ENCODE measurements at places on chromosomes 3 and 15.

GRCh38 chr3:184361932-184362667, 590 bp downstream of the POLR2H start:
- peak; percentile 28 for DNase-seq

GRCh38 chr3:18558507-18558906, 133.4 kb upstream of the SATB1 start:
- DNase-seq, result no peak

DNA sequence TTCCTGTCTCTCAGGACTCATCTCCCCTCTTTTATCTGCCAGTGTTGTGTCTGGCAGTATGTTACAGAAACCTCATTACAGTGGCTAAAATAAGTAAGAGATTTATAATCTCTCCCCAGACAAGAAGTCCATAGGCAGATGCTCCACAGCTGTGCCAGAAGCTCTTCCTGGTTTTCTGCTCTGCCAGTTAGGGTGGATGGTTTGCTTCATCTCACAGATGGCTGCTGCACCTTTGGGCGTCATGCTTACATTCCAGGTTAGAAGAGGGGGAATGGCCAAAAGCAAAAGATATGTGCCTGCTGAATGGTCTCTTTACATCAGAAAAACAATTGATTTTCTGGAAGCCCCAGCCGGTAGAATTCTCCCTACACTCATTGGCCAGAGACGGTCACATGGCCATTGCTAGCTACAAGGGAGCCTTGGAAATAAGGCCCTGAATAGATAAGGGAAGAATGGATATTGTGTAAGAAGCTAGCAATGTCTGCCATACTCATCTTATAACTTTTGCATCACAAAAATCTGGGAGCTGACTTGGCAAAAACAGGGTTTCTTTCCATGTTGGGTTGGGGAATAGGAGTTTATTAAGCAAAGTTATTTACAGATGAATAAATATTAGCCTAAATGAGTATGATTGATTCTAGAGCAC, 91.1 kb downstream of the PDCD6IP start:
- no peak for DNase-seq

DNA sequence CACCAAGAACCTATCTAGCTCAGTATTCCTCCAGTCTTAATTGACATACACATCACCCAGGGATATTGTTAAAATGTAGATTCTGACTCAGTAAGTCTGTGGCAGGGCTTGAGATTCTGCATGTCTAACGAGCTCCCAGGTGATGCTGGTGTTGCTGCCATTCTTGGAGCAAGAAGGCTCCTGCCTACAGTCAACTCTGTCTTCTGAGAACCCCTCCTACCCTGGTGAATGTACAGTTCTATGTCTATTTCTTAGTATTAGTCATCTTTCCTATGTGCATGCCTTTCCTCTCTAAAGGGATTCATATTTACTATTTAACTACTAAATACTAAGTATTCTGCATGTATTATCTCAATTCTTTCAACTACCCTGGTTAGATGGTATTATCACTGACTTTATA, 268.7 kb downstream of the EDEM1 start:
- no peak for DNase-seq

- DNase-seq, result no peak
These were observed 136.2 kb downstream of the ITPR1 start for GRCh38 chr3:4629095-4630007.

DNA sequence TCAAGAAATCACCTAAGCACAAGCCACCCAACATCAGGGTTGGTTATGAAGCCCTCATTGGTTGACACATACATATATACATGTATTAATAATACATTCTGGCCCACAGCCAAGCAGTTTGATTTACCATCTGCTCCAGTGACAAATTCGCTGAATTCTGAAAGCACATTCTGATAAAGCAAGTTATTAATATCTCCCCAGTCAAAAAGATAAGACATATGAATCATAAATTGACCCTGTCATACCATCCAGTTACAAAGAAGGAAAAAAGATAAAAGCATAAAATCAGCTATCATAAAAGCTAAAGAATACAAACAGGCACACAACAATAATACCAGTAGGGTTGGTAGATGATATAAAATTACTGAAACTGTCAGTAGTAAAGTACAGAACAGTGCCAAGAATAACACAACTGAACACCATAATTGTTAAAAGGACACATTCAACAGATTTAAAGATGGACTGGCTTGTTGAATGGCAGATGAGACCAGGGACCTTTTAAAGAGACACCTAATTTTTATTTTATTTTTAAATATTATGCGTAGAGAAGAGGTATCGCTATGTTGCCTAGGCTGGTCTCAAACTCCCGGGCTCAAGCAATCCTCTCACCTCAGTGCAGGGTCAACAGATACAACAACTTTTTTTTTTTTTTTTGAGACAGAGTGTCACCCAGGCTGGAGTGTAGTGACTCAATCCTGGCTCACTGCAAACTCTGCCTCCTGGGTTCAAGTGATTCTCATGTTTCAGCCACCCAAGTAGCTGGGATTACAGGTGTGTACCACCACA, 7.7 kb downstream of the SNX4 start:
- no peak for DNase-seq

GRCh38 chr15:69992348-69992747, 105.4 kb downstream of the TLE3 start:
- DNase-seq, result no peak

DNA sequence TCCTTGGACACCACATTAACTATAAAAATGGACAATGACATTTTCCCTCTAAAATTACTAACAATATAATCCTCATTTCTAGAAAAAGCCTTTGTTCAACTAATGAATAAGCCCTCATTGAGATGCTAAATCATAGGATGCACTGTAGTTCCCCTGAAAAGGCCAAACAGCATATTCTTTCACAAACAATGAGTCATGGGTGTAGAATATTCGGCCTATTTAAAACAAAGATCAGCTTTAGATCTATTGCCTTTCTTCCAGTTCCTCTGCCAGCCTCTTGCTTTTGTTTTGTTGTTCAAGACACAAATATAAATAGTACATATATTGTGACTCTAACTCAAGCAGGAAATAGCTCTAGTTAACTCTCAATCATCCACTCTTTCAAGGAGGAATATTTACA, 82.5 kb downstream of the ADAM10 start:
- no peak for DNase-seq

DNA sequence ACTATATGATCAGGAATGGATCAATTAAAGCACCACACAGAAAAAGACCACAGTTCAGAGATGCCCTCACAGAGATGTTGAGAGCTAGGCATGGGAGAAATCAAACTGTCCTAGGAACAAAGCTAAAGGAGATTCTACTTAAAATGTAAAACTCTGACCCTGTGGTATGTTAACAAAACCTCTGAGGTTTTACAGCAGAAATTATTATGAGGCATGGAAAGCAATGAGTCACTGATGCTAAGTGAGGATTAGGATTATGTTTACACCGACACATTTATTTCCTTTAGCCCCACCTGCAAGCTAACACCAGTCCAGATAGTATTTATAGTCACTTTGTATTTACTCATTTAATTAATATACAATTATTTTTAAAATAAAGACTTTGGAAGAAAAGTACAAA, 1242.2 kb downstream of the OTOL1 start:
- DNase-seq, result no peak

- no peak for DNase-seq
These were observed 20.4 kb downstream of the RARRES1 start for GRCh38 chr3:158711886-158712285.

DNA sequence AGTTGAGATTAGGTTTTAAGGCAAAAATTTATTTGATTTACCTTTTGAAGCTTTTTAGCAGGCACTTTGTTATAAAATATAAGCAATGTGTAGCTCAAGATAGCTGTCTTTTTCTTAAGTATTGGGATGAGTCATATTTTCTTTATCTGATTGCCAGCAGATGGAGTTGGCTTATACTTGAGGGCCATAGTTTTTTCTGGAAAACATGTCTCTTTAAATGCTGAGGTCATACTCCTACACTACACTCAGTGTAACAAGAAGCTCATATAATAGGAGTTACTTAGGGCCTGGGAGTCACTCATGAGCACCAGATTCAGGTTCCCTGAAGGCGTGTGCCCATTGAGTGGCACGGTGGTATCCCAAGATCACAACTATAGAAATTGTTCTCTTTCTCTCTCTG, 579.8 kb downstream of the EDEM1 start:
- no peak for DNase-seq

- no peak for DNase-seq
These were observed 8.3 kb downstream of the TADA3 start for GRCh38 chr3:9783954-9784353.

GRCh38 chr3:96863129-96863740, 48.8 kb downstream of the EPHA6 start:
- DNase-seq, result no peak

DNA sequence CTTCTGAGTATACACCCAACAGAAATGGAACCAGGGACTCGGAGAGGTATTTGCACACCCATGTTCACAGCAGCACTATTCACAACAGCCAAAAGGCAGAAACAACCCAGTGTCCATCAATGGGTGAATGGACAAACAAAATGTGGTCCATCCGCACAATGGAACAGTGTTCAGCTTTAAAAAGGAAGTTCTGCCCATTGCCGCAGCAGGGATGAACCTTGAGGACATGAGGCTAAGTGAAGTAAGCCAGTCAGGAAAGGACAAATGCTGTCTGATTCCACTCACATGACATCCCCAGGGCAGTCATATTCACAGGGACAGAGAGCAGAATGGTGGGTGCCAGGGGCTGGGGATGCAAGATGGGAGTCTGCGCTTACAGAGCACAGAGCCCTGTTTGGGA, 7.5 kb downstream of the IQSEC1 start:
- no peak for DNase-seq

- no peak for DNase-seq
These were observed 333.0 kb upstream of the RARB start for GRCh38 chr3:25094932-25095685.

GRCh38 chr3:112671930-112672715, 31.2 kb upstream of the CCDC80 start:
- no peak for DNase-seq

GRCh38 chr3:3798631-3799113, 559 bp upstream of the LRRN1 start:
- DNase-seq, result no peak

GRCh38 chr3:55246033-55246432, 241.1 kb downstream of the WNT5A start:
- DNase-seq, result no peak

DNA sequence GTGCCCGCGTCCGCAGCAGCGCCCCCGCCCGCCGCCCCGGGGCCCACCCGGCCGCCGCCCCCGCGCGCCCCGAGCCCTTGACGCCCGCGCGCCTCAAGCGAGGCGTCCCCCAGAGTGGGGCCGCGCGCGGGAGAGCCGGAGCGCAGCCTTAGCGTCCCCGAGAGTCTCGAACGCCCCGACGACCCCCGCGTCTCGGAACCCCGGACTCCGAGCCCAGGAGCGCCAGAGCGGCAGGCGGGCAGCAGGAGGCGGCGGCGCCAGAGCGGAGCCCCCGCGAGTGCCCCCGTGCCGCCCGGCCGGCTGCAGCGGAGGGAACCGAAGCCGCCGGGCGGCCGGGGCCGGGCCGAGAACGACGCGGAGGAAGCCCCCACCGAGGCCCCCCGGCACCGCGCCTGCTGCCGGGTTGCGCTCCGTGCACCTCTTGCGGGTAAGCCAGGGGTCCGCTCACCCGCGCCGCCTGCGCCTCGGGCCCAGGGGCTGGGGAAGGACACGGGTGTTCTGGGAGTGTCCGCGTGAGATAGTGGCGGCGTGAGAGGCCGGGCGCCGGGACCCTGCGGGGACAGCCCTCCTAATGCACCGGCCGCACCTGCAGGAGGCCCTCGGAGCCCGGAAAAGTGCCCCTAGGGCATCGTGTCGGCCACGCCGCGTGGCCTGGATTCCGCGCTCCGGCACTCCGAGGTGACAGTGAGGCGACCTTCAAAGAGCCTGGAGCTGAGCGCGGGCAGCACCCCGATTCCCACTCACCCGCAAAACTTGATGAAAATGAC, 52.0 kb upstream of the ULK4 start:
- no peak for DNase-seq

GRCh38 chr15:24675332-24676144, at the start of gene NPAP1:
Gene NPAP1 (plus strand): TSS chr15:24675775. CDS start chr15:24675868, 93 bp downstream.
- no peak for DNase-seq

GRCh38 chr15:45606413-45606812, 19.2 kb downstream of the BLOC1S6 start:
- DNase-seq, result no peak

- no peak for DNase-seq
These were observed 30.4 kb downstream of the ZNF609 start for GRCh38 chr15:64490598-64491259.

DNA sequence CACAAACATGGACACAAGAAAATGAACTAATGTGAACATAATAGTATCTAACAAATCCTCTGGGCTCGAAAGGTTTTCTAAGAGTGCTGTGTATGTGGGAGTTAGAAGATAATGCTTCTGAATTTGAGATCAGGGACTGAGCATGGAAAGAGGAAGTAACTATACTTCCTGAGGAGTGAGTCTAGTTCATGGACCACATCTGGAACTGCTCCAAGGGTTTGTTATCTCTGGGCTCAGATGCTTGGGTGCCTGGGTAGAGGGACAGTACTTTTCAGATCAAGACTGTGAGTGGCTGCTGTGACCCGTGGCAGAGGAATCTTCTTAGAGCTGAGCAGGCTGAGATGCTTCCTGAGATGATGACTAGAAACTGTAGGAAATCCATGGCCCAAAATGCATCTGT, 28.5 kb downstream of the TBC1D23 start:
- no peak for DNase-seq

DNA sequence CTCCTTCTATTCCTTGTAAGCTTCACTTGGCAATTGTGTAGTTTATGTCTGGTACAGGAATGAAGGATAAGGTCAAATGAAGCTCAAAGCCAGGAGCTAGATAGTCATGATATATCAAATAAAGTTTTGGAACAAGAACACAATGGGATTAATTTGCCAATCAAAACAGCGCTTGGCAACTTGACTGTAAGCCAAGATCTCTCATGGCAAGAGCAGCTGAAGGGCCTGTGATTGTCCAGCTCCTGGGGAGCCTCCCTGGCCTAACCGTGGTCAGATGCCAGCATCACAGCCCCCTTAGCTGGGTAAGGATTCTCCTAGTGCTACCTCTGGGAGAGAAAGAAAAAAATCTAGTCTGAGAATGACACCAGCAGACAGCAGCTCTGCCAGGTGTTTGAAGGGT, 97.2 kb downstream of the LIPC start:
- DNase-seq, result no peak

- DNase-seq, result no peak
These were observed 32.9 kb downstream of the ZNF621 start for GRCh38 chr3:40557575-40558161.
